Posterior vena cava (tissue), 2 donors: ENCODE measurements at places on chromosomes 13 and 19. TPM values are rescaled to one million over a fixed set of nuclear protein-coding genes. Genes with fewer than 3 reads are reported as not detected.
A peak's percentile ranks its signal among the peaks of the same experiment; 100 is the strongest.

GRCh38 chr19:32172566-32173160 lies 172.7 kb upstream of the ZNF507 start:
- no peak for DNase-seq

The CLEC4M gene
- total RNA-seq, result 0.38 TPM

The GALP gene
- total RNA-seq, result not detected

- DNase-seq, result no peak
Measured at GRCh38 chr19:30666301-30666803, 294.2 kb downstream of the ZNF536 start.

The HSD17B14 gene
- 6.6 TPM for total RNA-seq

The FAM124A gene
- total RNA-seq, result 9.8 TPM

GRCh38 chr19:1276628-1277022 lies 1.3 kb downstream of the FAM174C start:
- no peak for DNase-seq

- peak; percentile 8 for DNase-seq
Measured at GRCh38 chr19:29551774-29552173, 26.0 kb downstream of the VSTM2B start.

DNA sequence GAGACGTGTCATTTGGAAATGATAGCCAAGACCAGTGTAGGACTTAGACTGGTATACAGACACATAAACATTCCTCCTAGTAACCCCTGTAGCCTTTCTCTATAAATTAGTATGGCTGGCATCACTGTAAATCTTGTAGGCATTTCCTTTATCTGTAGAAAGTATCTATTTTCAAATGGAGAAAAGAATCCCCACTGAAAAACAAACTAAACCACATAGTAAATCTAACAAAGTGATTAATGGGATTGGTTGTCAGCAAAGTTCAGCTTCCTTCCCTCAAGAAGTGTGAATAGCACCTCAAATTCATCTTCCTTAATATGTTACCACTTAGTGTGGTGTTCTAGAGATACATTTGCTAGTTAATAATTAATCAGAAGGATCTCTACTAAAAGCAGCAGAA lies 119.4 kb upstream of the NBEA start:
- no peak for DNase-seq

GRCh38 chr13:94710065-94710781 lies 2.1 kb downstream of the SOX21 start:
- no peak for DNase-seq

DNA sequence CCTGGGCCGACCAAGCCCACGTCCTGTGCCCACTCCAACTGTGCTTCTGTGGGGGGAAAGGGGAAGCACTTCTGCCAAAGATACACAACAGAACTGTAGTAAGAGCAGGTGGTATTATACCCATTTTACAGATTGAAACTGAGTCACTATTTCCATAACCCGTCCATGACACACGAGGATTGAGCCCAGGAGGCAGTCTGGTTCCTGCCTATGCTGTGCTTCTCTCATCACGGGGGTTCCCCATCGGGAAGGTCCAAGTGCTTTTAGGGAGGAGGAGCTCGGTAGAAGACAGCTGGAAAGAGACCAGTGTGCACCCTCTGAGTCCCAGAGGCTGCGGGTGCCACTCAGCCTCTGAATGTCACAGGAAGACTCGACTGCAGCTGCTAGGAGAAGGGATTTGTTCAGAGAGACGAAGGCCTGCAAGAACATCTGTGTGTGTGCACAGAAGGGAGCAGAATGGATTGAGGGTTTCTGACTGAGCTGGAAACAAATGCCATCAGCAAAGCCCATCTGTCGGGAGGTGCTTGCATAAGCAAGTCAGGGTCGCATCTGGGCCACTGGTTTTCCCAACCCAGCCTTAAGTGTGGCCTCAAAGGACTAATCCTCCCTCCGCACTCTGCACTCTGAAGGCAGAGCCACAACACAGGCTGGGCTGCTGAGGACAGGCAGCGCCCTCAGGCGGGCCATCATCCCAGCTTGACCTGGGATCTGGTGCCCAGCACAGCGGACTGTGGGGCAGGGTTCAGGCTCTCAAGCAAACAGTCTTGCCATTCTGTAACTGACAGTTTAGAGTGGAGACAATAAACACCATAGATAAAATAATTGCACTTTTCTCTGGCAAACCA lies 150.0 kb downstream of the DPF1 start:
- DNase-seq, result no peak

- DNase-seq, result no peak
Measured at GRCh38 chr19:13404236-13404635, 102.0 kb downstream of the CACNA1A start.

GRCh38 chr19:55494172-55494761 lies 6.0 kb downstream of the SSC5D start:
- DNase-seq, result peak; percentile 88

GRCh38 chr13:114279758-114280355 lies 1.5 kb upstream of the UPF3A start:
- no peak for DNase-seq

The CEACAM4 gene
- total RNA-seq, result 1.4 TPM

The NFKBIB gene
- 19.3 TPM for total RNA-seq

The NTF4 gene
- total RNA-seq, result not detected

The CEBPG gene
- total RNA-seq, result 29.1 TPM

The DCT gene
- 0.32 TPM for total RNA-seq

The SPINT2 gene
- 25.1 TPM for total RNA-seq

DNA sequence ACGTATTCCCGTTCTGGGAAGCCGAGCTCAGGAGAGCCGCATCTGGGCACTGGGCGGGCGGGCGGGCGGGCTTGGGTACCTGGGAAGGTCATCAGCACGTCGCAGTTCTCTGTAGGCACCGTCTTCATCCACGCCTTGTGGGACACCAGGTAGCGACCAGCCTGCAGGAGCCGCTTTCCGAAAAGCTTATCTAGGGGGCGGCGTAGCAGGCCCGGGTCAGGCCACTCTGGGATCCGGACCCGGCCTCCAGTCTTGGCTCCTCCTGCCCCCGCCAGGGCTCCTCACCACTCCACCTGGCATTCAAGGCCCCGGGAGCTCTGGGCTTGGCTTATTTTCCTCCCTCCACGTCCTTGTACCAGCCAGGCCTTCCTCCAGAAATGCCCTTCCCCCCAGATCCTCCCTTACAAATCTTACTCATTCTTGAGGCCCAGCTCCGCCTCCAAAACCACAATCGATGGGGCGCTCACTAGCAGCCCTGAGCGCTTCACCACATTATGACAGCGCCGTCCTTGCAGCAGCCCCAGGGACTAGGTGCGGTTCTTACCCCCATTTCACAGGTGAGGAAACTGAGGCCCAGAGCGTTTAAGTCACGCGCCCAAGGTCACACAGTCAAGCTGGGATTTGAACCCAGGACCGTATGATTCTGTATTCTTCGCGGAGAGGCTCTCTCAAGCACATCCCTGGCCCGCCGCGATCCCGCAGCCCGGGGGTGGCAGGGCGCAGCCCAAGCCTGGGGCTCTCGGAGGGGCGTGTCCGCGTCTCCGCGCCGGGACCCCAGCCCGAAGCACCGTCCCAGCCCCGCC lies 843 bp downstream of the ANO8 start:
- DNase-seq, result no peak
